ENCODE measurements at places on chromosomes 1 and 21.

GRCh38 chr1:222865718-222866117, 50.9 kb downstream of the DISP1 start:
- DNase-seq = no peak

DNA sequence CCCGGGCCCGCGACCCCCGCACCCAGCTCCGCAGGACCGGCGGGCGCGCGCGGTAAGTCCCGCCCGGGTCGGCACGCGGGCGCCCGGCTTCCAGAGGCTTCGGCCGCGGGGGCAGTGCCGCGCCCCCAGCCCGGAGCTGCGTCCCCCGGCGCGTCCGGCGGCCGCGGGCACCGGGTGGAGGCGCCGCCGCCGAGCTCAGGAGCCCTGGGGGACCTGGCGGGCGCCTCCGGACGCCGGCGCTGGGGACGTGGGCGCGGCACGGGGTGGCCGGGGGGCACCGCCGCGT, 227 bp downstream of the NBL1 start:
- DNase-seq = no peak

DNA sequence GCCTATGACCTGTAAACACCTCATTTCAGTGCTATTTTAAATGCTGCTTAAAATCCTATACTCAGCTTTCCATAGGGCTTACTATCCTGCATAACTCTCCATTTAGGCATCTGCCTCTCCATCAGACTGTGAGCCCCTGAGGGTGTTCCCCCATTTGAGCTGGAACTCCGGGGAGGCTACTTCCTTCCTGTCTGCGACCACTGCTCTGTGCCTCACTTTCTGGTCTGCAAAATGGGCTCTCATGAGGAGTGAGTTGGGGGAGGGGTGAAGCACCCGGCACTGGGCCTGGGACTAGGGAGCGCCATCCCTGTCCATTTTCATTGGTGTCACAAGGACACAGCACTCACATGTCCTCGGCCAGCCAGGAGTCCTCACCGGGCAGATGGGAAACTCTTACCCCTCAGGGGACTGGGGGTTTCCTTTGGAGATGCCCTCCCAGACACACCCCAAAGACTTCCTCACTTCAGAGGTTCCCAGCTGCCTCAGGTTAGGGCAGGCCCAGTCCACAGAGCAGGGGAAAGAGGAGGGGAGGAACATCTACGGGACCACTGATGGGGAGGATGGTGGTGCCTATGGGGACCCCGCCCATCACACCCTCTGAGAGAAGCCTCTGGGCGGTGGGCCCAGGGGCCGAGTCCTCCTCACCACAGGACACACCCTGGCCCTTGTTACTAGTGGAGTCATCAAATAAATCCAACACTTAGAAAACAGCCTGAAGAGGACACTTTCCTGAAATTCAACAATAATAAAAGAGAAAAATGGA, 134.9 kb downstream of the MATN1 start:
- DNase-seq = no peak

DNA sequence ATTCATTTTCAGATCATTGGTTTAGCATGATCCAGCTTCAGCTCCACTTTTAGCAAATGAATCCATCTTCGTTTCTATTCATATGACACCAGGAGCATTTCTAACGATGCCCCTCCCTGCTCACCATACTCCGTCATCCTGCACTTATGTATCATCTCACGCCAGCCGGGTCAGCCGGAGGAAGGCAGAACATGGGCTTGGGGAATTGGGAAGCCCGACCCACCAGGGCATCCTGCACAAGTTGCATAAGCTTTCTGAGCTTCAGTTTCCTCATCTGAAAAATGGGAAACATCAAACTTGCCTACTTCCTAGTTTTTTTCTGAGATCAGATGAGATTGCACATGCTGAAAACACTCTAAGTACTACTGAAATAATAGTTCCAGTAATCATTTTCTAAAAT, 194.7 kb downstream of the AK5 start:
- no peak for DNase-seq

DNA sequence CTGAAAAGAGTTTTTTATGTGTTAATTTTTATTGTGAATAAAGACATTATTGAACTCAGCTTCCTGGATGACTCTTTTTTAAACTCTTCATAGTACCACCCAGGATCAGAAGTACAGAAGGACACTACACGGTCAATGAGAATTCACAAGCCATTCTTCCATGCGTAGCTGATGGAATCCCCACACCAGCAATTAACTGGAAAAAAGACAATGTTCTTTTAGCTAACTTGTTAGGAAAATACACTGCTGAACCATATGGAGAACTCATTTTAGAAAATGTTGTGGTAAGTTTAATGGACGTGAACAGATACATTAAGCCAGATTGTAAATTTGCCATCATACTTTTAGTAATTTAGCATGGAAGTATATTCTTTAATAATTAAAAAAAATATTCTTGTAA, 249.5 kb downstream of the TPR start:
- no peak for DNase-seq

GRCh38 chr1:41599912-41600311, 115.4 kb upstream of the EDN2 start:
- no peak for DNase-seq

DNA sequence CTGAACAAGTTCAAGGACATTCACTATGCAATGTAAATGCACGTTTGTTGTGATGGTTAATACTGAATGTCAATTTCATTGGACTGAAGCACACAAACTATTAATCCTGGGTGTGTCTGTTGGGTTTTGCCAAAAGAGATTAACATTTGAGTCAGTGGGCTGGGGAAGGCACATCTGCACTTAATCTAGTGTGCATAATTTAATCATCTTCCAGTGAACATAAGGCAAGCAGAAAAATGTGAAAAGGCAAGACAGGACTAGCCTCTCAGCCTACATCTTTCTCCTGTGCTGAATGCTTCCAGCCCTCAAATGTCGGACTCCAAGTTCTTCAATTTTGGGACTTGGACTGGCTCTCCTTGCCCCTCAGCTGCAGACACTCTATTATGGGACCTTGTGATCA, 40.1 kb downstream of the PRPF38A start:
- no peak for DNase-seq

GRCh38 chr1:220925707-220926106, 46.5 kb downstream of the HLX start:
- DNase-seq = no peak

- DNase-seq = no peak
Observed at GRCh38 chr1:165069829-165070228, 286.7 kb downstream of the LMX1A start.

DNA sequence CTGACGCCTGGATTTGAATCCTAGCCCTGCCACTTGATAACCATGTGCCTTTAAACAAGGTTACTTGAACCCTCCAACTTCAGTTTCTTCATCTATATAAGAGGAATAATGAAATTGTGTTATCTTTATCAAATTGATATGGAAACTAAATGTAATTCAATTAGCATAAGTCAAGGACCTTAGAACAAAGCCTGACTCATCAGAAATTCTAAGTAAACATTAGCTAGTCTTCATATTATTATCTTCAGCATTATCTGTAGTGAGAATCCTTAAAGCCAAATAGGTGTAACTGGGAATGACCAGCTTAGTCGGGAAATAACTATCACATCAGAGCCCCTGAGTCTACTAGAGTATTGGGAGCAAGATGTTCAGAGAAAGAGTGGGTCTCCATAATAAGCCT, 6.6 kb downstream of the SELL start:
- DNase-seq = no peak
